ENCODE measurements at places on chromosomes 13 and 19.

GRCh38 chr19:10984166-10984735 lies 23.4 kb downstream of the SMARCA4 start:
- no peak for DNase-seq

DNA sequence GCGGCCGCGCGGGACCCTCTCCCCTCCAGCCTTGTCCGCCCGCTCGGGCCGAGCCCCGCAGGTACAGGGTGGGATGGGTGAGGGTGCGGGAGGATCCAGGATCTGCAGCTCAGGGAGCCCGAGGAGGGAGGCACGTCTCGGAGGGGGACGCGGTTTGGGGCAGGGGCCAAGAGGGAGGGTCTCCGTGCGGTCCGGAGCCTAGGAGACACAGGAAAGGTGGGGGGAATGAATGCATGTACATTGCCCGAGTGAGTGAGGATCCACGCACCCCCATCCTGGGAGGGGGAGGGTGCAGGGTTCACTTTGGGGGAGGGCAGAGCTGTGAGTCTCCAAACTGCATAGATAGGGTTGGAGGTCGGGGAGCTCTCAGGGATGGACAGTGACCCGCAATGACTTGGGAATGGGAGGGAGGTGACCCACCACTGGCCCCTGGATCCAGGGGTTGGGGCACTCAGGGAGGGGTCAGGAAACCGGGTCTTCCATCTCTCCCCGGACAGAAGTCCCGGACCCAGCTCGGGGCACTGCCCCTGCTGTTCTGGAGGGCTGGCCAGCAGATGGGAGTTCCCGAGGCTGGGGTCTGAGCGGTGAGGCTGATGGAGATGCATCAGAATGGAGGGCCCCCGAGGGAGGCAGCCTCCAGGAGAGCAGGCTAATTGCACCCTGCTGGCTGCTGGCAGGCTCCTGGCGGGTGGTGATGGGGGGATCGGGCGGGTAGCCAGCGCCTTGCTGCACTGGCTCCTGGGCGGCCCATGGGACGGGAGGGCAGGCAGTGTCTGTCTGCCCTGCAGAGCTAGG lies 547 bp downstream of the KCNN1 start:
- no peak for DNase-seq

DNA sequence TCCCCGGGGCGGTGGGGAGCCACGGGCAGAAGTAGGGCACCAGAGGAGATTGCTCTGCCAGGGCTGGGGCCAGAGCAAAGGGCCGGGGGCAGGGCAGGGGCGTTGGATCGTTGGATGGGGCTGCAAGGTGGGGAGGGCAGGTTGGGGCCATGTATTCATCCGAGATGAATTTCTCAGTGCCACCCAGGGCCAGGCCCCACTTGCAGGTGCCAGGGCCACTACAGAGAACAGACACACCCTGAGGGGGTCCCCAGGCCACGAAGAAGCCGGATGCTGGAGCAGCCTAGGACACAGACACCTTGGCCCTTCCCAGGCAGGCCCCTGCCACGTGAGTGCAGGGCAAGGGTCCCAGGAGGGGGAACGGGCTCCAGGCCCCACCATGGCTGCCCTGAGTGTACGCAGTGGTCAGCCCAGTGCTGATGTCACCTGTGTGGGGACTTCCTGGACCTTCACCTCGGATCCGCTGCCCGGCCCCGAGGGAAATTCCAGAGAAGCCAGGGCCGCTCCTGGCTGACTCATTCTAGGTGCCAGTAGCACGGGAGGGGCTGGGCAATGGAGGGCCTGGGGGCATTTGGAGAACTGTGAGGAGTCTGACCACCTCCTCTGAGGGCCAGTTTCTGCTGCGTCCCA lies 9.6 kb upstream of the SBNO2 start:
- no peak for DNase-seq

DNA sequence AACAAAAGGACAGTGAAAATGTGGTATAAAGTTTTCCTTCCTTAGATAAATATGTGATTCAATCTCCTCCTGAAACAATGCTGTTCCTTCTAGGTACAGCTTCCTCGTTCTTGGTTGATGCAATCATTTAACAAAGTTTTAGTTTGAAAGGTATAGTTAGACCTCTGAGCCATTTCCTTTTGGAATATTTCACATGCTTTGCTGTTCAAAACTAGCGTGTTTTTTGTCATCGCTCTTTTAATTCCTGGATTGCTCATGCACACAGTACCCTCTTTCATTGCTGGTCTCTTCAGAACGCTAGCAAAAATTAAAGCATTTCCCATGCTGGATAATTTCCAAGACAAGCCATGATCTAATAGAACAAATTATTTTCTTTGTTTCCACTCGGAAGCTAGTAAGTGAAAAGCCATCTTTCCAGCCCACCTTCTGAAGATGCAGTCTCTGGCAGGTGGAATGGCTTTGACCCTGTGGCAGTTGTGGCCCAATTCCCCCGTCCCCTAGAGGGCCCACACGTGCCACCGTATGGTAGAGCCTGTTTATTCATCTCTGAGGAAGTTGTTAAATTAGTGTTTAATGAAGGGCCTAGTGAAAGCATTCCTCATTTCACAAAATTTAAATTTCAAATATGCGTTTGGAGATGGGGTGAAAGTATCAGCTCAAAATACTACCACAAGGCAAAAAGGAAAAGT lies 1040.6 kb upstream of the SLC10A2 start:
- peak; percentile 0 for DNase-seq

DNA sequence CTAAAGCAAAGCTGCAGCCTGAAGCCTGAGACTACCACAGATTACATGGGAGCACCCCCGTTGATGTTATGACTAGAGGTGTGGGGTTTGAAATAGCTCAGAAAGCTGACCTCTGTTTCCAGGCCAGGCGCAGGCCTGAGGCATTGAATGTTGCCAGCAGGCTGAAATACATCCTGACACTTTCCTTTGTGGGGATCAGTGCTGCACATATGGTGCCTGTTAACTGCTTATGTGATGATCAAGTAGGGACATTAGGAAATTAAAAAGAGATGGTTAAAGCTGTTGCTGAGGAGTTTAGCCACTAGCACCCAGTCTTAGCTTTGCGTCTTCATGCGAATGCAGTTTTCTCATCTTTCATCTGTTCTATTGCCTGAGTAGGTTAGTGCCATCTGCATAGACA lies 83.2 kb downstream of the CCNA1 start:
- DNase-seq: no peak

DNA sequence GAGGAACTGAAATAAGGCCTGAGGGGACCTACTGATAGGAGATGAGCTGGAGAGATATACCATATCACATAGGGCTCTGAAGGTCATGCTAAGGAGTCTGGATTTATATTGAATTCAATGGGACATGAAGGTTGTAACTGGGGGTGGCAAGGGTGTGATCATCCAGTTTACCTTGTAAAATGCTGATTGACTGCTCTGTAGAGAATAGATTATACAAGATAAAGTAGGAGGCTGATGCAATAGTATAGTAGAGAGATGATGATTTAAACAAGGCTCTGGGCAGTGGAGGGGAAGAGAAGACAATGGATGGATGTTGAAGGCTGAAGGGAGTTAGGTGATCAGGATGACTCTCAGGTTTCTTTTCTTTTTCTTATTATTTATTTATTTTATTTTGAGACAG lies 18.0 kb upstream of the PAN3 start:
- no peak for DNase-seq

DNA sequence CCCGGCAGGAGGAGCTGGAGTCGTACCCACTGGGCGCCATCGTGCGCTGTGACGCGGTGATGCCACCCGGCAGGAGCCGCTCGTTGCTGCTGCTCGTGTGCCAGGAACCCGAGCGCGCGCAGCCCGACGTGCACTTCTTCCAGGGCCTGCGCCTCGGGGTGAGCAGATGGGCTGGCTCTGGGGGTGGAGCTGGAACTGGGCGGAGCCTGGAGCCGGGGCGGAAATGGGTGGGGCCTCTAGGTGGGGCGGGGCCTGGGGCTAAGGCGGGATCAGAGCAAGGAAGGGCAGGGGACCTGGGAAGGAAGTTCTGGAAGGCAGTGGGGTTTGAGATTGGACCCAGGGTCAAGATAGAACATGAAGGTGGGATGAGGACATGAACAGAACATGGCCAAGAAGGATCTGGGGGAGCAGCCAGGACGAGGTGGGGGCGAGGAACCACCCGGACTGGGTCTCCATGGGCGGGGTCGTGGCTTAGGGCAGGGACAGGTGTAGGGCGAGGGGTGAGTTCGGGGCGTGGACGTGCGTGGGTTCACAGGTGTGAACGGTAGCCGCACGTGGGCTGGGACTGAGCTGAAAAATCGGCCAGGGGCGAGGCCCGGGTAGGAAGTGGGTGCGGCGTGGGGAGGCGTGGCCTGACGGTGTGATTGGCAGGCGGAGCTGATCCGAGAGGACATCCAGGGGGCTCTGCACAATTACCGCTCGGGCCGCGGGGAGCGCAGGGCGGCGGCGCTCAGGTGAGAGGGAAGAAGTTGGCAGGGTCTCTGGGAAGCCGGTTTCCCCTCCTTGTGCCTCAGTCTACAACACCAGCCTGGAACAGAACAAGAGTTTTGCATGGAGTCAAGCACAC lies 4.7 kb downstream of the EPS8L1 start:
- peak; percentile 69 for DNase-seq

DNA sequence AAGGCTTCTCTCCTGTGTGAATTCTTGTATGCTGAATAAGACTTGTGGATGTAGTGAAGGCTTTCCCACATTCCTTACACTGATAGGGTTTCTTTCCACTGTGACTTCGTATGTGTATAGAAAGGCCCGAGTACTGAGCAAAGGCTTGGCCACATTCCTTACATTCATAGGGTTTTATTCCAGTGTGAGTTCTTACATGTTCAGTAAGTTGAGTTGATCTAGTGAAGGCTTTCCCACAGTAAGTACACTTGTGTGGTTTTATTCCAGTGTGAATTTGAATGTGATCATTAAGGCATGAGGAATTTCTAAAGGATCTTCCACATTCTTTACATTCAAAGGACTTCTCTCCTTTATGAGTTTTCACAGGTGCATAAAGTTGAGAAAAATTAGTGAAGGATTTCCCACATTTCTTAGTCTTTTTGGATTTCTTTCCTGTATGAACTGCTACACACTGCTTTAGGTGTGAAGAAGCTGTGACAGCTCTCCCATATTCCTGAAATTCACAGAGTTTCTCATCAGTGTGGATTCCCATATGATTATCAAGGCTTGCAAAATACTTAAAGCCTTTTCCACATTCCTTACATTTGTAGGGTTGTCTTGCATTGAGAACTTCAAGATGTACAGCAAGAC lies 10.4 kb downstream of the ZNF561 start:
- no peak for DNase-seq

GRCh38 chr13:110396476-110396875 lies 89.4 kb downstream of the COL4A2 start:
- DNase-seq: no peak

- peak; percentile 75 for DNase-seq
Observed at GRCh38 chr13:44191504-44192171, 182.0 kb upstream of the SERP2 start.

DNA sequence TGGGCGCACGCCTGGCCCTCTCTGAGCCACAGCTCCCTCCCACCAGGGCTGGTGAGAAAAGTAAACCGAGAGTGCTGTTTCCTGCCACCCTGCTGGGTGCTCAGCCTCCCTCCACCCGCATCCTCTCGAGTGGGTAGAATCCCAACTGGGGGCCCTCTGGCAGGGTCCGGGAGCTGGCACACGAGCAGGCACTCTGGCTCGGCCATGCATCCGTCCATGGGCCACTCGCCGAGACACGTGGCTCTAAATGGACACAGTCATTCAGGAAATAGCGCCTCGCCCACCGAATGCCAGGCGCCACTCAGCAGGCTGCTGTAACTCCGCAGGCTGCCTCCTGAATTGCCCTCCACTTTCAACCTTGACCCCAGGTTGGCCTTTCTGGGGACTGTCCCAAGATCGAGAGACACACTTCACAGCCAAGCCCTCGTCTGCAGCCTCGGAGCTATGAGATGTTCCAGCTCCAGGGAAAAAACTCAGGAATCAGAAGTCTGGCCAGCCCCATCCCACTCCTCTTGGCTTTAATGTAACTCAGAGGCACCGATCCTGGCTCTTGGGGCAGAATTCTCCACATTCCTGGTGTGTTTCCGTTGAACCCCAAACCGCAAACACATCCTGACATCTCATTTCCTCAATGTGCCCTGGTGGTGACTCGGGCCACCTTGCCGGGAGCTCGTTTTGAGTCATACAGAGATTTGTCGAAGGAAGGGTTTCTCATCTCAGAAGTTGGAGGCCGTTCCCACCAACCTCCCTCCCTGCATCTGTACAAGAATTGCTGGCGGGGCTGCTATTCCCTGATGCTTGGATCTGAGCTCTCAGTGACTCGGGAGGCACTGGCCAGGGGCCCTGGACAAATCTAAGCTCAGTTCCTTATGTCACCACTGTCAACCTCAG lies 14.1 kb downstream of the KLF2 start:
- DNase-seq: peak; percentile 98
